ENCODE measurements at places on chromosomes 5 and 9. TPM values are rescaled to one million over a fixed set of nuclear protein-coding genes. Genes with fewer than 3 reads are reported as not detected.

DNA sequence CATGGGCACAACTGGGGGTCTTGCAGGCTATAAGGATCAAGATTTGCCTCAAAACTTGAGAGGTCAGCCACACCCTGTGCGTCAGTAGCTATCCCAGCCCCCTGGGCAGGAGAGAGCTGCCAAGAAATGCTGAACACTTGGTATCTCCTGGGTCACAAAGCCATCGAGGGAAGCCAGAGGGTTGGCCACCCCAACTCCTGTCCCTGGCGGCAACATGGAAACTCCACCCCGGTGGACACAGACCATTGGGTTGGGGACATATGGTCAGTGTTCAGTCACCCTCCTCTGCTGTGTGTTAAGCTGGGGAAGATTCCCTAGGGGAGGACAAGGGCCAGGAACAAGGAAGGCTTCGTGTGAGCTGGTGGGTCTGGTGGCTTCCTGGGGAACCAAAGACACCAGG is 140.6 kb downstream of the C5orf15 start:
- DNase-seq = no peak

- DNase-seq = peak; percentile 22
Observed at GRCh38 chr5:130871346-130872086, 293.5 kb downstream of the HINT1 start.

DNA sequence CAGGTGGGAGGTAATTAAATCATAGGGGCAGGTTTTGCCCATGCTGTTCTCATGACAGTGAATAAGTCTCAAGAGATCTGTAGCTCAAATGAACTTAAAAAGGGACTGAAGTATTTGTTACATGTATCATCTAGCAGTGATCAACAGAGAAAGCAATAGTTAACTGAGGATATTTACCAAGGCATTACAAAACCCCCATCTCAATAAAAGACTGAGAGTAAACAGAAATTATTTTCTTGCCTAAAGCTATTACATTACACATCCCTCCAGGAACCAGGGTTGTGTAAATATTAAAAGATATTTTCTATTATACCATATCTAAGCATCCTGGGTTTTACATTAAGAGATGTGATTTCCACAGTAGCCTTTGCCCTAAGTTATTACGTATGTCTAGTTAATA is 169.9 kb downstream of the CTNND2 start:
- no peak for DNase-seq

- DNase-seq = no peak
Observed at GRCh38 chr9:23855873-23856604, 30.0 kb upstream of the ELAVL2 start.

DNA sequence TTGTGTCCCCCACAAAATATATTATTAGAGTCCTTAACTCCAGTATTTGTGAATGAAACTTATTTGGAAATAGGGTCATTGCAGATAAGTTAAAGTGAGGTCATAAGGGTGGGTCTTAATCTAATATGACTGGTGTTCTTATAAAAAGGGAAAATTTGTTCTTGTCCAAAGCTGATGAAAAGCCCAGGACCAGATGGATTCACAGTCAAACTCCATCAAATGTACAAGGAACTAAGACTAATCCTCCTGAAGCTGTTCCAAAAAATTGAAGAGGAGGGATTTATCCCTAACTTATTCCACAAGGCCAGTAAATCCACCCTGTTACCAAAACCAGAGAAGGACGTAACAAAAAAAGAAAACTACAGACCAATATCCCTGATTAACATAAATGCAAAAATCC is 56.4 kb upstream of the SLIT3 start:
- no peak for DNase-seq

DNA sequence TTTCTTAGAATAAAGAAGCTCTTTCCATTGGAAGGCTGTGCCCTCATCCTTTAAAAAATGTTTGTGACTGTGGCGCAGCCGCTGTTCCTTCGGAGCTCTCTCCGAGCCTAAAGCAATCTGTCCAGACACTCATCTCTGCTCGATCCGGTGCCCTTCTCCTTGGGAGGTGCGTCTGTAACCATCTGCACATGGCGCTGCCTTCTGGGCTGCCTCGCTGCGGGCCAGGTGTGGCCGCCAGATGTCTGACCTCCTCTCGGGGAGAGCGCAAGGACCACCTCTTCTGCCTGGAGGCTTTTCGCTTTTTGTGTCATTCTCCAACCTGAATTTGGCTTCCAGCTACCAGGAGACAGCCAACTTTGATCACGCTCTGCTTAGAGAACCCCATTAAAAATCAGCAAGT is 153.4 kb upstream of the PTCH1 start:
- DNase-seq = no peak

DNA sequence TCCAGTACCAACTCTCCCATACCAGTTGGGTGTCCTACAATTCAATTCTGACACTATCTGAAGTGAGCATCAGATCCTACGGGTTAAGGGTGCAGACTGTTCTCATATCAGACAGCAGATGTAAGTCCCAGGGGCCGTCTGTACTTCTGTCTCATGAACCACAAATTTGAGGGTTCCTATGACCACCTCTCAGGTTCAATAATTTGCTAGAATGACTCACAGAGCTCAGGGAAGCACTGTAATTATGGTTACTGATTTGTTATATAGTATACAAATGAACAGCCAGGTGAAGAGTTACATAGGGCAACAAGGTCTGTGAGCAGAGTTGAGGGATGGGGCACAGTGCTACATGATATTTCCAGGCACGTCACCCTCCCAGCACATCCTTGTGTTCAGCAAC is 499.1 kb downstream of the DMAC1 start:
- no peak for DNase-seq

OSMR gene
- total RNA-seq = 31.5 TPM

GRCh38 chr5:96259151-96259772 is 173.8 kb downstream of the PCSK1 start:
- peak; percentile 70 for DNase-seq

DNA sequence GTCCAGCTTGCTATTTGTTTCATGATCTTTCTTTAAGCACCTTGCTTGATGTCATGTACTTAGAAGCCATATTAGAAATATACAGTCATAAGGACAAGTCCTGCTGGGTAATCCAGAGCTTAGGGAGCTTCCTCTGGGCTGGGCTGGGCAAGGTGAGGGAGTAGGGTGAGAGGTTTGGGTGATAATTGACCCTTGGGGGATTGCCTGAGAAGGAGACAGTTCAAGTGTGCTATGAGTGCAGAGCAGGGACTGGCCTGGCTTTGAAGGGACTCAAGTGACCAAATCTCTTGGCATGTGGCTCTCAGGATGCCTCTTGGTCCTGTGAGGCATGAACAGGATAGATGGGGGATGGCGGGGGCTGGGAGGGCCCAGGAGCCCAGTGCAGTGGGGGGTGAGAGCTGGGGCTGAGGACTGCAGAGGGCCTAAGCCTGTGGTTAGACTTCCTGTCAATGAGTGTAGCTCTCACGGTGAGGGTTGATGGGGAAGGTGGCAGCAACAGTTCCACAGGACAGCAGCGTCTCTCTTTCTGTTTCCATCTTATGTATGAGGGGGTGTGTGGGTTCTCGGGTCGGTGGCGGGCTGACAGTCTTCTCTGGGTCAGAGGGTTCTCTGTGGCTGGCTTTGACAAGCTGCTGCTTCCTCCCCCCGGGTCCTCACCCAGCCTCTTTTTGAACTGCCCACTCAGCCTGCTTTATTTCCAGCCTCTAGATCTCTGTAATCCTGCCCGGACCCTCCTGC is 53.5 kb downstream of the RGS3 start:
- DNase-seq = no peak

Data from foreskin keratinocyte (primary cell).